NCI-H1048 (cell line): ENCODE measurements at places on chromosomes 5 and 9.

GRCh38 chr5:131379723-131380122 lies 115.9 kb downstream of the CDC42SE2 start:
- DNase-seq = no peak

- no peak for DNase-seq
Measured at GRCh38 chr5:81058121-81058520, 98.0 kb downstream of the RASGRF2 start.

DNA sequence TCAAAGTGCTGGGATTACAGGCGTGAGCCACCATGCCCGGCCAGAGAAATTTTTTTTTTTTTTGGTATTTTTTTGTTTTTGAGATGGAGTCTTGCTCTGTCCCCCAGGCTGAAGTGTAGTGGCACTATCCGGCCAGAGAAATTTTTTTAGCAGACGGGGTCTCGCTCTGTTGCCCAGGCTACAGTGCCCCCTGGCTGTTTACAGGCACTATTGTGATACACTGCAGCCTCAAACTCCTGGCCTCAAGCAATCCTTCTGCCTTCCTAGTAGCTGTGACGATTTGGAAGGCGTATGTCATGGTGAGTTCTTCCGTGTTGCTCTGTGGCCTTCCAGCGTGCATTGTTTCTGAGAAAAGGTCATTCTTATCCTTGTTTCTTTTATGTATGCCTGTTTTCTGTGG lies 47.5 kb downstream of the CNOT6 start:
- no peak for DNase-seq

DNA sequence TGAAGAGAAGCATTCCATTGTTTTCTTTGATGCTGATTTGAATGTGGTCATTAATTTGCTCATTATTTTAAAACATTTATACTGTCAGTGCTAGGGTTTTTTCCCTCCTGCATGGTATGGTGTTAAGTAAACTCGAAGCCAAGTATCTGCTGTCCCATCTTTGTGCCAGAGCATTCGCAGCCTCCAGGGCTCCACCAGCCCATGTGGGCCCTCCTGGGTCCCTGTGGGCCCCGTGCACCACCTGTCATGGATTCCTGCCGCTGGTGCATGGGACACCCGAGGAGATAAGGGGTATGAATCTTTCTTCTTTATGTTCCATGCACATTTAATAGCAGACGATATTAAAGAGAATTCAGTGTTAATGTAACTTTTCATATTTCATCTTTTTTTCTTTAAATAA lies 95.1 kb downstream of the TRIO start:
- DNase-seq = no peak

- no peak for DNase-seq
Measured at GRCh38 chr9:116027511-116027910, 126.1 kb upstream of the PAPPA start.

GRCh38 chr9:3857673-3858072 lies 331.9 kb upstream of the RFX3 start:
- DNase-seq = no peak

GRCh38 chr5:115963566-115963965 lies 1.3 kb downstream of the LVRN start:
- DNase-seq = no peak

DNA sequence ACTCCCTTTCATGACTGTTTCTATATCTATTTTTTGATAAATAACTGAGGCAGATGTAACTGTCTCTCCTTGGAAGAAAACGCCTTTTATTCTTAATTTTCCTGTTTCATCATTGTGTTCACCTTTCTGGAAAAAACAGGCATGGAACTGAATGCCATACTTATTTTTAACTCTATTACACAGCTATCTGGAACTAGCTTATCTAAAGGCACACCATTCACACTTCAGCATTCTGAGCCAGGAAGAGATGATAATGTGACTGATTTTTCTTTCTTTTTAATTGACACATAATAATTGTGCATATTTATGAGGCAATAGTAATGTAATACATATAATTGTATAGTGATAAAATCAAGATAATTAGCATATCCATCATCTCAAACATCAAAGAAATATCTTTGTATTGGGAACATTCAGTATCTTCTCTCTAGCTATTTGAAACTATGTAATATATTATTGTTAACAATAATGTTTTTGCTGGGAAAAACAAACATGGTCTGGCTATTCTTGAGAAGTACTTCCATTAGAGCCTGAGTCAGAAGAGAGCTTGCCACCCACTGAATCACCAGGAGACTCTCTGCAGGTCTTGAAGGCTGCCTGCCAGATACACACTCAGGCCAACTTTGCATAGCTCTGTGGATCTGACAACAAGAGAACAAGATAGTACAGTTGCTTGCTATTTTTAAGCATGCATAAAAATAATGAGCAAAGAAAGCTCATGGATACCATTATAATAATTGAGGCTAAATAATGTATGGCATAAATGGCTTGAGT lies 501.0 kb upstream of the EDIL3 start:
- DNase-seq = no peak
